Articular chondrocyte of knee joint (primary cell): ENCODE measurements at places on chromosomes 2 and 18. TPM values are rescaled to one million over a fixed set of nuclear protein-coding genes. Genes with fewer than 3 reads are reported as not detected.

The CRYBA2 gene
- total RNA-seq: 0.54 TPM in 1 of 2 replicates, not detected in the other

The PLA2R1 gene
- 30.1 and 35.5 TPM in 2 replicates for total RNA-seq

The COL5A2 gene
- total RNA-seq: 534 and 717 TPM in 2 replicates

The CCDC74B gene
- 3.1 and 5.6 TPM in 2 replicates for total RNA-seq

The CELF4 gene
- total RNA-seq: not detected in 2 replicates

The SERPINB11 gene
- total RNA-seq: not detected in 2 replicates

The KCNG2 gene
- total RNA-seq: not detected in 2 replicates

The MAPK4 gene
- total RNA-seq: not detected in 2 replicates

The EVA1A gene
- total RNA-seq: 19.1 and 40.6 TPM in 2 replicates

The GEN1 gene
- 15.3 and 20.1 TPM in 2 replicates for total RNA-seq

The SETBP1 gene
- total RNA-seq: 18.2 and 23.8 TPM in 2 replicates

The AMER3 gene
- total RNA-seq: not detected in 2 replicates

The RUFY4 gene
- not detected in 2 replicates for total RNA-seq
